Esophagus mucosa (tissue), 1 donor: ENCODE measurements at places on chromosomes 4 and X. TPM values are rescaled to one million over a fixed set of nuclear protein-coding genes. Genes with fewer than 3 reads are reported as not detected.

The SMIM10L2A gene
- total RNA-seq: 1.4 TPM

- ATAC-seq: no peak
Measured at GRCh38 chr4:25022766-25023165, 8.0 kb downstream of the LGI2 start.

DNA sequence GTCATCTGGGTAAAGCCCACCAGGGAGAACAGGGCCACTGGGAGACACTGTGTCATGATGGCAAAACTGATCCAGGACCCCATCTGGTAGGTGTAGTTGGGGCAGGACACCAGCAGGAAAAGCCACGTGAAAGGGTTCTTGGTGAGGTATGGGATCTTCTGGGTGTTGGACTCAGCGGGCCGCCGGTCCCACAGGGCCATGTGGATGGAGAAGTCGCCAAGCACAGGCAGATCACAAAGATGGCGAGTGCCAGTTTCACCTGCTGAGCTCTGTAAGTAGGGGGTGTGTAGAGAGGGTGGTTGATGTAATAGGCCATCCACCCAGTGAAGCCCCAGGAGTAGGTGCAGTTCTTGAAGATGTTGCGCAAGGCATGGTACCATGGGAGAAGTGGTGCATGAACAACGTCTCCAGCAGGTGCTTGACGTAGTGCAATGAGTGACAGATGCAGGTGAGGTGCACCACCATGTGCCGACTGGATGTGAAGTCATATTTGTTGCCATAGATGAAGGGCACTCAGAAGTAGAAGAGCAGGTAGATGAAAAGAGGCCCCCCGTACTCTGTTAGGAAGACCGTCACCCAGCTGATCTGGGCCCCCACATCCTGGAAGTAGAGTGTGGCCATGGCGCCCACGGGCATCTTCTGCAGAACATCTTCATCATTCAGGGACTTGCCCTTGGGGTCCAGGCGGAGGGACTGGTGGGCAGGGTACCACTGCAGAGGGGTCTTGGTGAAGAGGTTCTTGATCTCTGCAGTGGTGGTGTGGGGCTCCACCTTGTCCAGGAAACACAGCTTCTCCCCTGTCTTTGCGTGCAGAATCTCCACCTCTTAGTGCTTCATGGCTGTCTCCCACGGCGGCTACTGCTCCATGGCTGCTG is 249.3 kb downstream of the ANKRD50 start:
- ATAC-seq: no peak

DNA sequence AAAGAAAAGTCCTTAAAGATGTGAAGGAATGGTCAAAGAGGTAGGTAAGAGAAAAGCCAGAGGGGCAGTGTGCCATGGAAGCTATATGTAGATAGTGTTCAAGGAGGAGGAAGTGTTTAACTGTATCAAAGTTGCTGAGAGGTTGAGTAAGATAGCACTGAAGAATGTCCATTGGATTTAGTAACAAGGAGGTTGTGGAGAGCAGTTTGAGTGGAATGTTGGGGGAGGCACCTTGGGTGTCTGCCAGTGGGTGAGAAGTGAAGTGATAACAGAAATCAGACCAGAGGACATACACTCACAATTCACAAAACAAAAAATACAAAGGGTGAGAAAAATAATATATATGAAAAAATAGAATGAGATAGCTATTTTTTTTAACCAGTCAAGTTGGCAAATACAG is 121.3 kb upstream of the AMOT start:
- ATAC-seq: no peak

DNA sequence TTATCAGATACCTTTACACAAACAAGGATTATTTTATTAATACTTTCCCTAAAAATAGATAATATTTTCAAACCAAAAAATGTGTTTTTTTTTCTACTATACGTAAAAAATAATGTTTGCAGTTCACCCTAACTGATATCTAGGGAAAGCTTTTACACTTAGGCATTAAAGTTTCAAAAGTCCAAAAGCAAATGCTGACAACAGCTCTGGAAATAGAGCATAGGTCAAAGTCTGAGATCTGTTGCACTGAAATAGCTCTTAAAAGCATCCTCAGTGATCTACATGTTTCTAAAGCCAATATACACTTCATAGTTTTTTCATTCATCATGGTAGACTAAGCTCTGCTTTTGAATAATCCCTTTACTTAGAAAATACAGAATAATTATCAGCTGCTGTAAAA is 222.8 kb downstream of the TRAM1L1 start:
- ATAC-seq: no peak

- peak; percentile 32 for ATAC-seq
Measured at GRCh38 chr4:183757060-183757459, 98.0 kb downstream of the TRAPPC11 start.

DNA sequence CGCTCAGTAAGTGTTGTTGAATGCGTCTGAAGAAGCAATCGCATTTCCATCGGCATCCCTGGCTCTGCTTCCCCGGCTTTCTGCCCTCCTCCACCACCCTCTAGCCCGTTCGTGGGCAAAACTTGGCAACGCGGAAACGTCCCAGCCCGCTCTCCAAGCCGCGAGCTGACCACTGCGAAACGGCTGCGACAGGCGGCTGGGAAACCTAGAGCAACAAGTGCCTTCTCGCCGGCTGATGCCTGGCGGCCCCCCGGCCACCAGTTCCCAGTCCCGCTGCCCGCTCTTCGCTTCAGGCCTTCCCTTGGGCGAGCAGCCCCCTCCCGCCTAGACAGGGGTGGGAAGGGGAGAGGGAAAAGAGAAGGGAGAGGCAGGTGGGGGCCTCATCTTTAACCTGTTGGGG is 837 bp downstream of the CITED1 start:
- no peak for ATAC-seq

DNA sequence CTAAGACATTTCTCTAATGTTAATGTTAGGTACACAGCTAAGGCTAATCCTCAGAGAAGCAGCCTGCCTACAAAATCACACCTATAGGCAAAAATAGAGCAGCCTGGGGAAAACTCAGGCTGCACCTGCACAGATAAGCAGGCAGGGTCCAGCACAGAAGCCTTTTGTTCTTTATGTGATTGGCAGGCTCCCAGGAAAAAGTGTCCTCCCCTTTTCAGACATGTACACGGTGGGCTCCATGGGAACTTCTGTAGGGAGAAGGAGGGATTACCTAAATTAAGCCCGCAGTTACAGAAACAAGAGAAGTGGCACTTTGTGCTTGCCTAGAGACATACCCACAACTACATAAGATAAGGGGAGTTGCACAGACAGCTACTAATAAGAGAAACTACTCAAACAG is 4.0 kb upstream of the HSPA4L start:
- no peak for ATAC-seq

GRCh38 chr4:144411700-144412099 is 234.3 kb upstream of the HHIP start:
- ATAC-seq: no peak
